Mesenteric fat pad (tissue), 1 donor: ENCODE measurements at places on chromosomes 6 and 20. TPM values are rescaled to one million over a fixed set of nuclear protein-coding genes. Genes with fewer than 3 reads are reported as not detected.

GRCh38 chr20:24682496-24682985, 213.1 kb downstream of the SYNDIG1 start:
- DNase-seq = peak; percentile 71

Gene FLOT1
- 190 TPM for total RNA-seq

DNA sequence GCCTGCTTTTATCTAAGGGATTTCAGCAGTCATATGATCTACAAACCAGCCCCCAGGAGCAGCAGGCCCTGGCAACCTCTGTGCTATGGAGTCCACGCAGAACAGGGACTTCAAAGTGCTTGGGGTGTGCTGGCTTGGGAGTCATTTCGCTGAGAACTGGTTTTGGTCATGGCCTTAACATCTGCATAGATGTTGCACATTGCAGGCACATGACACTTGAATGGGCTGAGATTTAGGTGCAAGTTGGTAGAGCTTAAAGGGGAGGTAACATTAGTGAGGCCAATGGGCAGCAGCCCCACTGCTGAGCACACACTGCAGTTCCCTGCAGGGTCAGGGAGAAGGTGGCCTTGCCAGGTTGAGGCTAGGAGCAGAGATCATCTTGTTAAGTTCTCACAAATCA, 43.6 kb downstream of the RREB1 start:
- no peak for DNase-seq

Gene GABRR1
- total RNA-seq = not detected

DNA sequence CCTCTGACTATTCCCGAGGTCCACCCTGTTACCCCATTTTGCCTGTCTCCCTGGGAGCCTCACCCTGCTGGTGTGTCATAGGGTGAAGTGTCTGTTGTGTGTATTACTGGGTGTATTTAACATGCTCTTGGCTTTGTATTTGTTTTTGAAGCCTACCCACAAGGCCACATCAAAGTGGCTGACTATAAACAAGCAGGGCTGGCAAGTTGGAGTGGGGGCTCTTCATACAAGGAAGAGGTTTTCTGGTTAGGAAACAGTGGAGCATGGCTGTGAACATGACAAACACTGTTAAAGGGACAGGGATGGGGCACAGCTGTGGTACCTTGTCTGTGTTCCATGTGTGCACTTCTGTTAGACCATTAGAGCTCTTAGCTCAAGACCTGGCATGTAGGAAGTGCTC, 26.3 kb downstream of the HECA start:
- DNase-seq = no peak

Gene XRN2
- 55.1 TPM for total RNA-seq

Gene STMND1
- not detected for total RNA-seq

GRCh38 chr6:4563156-4563555, 213.0 kb upstream of the CDYL start:
- DNase-seq = no peak

Gene GPSM3
- 39.2 TPM for total RNA-seq

Gene ACTL10
- total RNA-seq = 0.93 TPM

Gene BLCAP
- total RNA-seq = 148 TPM

DNA sequence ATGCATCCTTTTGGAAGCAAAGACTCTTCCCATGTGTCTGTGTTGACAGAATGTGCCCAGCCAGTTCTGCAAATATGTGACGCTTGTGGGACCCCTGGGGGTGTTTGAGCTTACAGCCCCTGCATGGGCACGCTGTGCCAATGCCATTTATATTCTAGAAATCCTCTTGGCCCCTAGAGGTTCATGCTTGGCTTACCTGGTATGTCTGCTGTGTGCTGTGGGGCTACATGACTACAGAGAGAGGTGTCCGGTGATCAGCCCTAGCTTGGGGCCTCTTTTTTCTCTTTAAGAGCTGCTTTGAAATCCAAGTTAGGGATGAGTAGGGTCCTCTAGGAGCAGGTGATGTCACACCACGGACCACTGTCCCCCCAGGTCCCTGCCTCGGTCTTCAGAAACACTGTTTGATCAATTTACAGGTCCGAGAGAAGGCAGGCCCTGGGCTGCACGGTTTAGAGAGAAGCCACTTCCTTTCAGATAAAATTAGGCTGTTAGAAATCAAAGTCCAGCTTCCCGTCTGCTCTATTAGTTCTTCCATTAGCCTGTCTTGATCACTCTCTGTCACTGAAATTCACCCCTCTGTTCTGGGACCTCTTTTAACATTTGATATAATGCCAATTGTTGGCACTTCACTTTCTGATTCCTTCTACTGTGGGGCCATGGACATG, 26.5 kb downstream of the BCAS4 start:
- no peak for DNase-seq

DNA sequence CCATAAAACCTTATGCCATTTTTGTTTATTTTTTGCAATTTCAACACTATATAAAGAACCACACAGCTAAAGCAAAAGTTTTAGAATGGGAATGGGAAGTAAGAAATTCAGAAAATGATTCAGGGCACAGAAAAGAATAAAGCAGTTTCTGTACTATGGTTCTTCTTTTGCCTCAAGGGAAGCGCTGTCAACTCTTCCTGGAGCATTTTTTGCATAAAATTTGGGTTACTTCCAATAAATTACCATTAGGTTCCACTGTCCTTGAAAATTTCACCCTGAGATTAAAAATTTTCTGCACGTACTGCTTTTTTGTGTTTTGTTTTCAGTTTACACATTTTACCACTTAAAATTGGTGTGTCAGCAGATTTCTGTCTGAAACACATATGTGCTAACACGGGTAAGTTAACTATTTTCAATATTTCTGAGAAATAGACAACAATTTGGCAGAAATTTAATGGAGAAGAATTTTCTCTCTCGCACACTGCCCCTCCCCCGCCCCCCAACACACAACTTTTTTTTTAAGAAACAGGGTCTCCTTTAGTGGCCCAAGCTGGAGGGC, 79.6 kb downstream of the ADAT2 start:
- DNase-seq = no peak

Gene SCRT2
- total RNA-seq = not detected

Gene DEF6
- total RNA-seq = 7.8 TPM

GRCh38 chr20:64131406-64131805, 24.0 kb upstream of the NPBWR2 start:
- peak; percentile 51 for DNase-seq

DNA sequence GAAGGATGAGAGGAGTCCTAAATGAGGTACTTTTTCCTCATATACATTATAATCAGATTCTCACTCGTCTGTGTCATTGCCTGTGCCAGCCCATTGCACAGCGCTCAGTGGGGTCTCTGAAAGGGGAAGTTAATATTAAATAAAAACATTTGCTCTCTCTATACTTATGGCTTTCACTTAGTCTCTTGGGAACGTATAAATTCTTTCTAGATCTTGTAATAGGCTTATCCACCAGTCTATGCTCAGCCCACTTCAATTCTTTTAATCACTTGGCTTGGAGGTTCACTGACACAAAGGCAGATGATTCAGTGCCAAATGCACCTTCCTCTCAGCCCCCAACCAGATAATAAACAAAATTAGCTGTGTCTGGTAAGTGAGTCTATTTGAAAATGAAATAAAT, 164.3 kb upstream of the OGFRL1 start:
- DNase-seq = no peak

DNA sequence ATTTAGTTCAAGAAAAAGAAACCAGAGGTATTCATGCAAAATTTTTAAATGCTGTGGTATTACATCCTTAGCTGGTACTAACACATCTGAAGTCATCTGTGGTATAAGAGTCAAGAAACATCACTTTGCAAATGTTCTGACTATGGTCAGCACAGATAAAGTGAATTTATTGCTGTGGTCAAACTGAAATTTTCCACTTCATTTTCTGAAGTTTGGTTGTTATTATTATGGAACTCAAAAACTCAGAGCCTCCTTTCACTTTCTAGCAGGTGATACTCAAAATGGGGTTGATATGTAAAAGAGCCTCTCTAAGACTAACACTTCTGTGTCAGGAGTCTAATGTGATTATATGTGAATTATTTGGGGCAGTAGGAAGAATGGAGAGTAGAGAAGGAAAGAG, 257.8 kb downstream of the RNGTT start:
- no peak for DNase-seq

GRCh38 chr6:1312473-1313367, 822 bp downstream of the FOXQ1 start:
- DNase-seq = no peak

- no peak for DNase-seq
These were observed 333.3 kb upstream of the CNR1 start for GRCh38 chr6:88499436-88499835.

DNA sequence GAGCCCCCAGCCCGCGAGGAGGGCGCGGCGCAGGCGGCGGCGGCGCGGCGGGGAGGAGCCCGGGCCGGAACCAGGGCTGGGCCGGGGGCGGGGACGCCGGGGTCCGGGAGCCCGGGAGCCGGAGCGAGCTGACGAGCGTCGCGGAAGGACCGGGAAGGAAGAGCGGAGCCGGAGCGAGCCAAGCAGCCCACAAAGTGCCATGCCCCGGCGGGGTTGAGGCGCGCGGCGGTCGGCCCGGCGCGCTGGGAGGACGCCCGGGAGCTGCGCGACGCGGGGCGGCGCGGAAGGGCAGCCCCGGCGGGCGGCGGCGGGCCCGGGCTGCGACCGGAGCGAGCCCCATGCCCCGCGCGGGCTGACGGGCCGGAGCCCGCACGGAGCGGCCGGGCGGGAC, 289 bp downstream of the FOXP4 start:
- no peak for DNase-seq

DNA sequence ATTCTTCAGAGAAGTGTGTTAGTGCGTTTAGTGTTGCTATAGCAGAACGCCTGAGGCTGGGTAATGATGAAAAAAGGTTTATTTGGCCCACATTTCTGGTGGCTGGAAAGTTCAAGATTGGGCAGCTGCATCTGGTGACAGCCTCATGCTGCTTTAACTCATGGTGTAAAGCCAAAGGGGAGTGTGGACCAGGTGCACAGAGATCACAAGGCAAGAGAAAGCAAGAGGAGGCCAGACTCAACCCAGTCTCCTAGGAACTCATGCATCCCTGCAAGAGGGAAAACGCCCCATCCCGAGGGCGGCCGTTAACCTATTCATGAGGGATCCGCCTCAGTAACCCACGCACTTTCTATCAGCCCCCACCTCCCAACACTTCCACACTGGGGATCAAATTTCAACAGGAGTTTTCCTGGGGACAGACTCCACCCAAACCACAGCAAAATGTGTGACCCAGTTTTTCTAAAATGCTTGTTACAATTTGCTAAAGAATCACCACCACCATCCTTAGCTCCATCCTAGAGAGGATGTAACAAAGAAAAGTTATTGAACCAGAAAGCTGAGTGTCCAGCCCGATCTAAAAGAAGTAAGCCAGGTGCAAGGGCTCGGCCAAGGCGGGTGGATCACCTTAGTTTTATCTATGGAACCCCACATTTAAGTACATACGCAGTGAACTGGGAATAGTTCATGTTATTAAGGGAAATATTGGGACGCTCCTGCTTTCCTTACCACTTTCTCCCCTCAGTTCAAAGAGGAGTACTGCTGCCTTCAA, 164.8 kb downstream of the QKI start:
- DNase-seq = no peak

DNA sequence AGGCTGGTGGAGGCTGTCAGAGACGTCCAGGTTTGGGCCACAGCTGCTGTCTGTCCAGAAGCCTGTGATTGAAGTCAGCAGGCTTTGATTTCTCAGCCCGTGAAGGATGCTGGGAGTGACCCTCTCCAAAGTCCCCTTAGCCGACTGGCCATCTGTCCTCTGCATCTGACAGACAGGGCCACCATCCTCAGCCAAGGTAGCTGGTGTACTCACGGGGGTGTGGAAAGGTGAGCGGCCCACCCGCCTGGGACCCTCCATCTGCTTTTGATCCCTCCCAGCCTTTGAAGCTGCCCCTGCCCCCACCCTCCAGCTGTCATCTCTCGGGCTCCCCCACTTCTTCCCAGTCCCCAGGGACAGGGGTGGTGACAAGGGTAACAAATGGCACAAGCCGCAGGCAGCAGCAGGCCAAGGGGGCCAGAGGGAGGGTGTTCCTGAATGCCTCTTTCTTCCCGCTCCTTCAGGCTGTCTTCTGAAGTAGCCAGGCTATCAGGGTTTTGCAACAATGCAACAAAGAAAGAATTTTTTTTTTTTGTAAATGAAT, 84.4 kb downstream of the EYA2 start:
- no peak for DNase-seq

DNA sequence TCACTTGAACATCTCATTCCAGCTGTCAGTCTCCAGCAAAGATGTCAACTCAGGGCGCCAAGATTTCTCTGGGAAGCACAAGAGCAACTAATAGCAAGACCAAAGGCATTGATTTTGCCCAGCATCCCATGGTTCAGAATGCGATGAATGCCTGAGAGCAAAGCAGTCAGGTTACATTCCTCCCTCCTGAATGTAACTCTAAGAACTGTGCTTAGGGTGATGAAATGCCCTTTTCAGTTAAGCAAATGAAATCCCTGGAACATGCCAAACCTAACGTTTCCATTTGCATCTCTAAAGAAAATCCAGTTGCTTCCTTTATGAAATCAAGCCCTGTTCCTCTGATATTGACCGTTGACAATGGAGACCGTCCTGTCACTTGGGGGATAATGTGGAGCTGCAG, 224.0 kb upstream of the PLN start:
- no peak for DNase-seq

DNA sequence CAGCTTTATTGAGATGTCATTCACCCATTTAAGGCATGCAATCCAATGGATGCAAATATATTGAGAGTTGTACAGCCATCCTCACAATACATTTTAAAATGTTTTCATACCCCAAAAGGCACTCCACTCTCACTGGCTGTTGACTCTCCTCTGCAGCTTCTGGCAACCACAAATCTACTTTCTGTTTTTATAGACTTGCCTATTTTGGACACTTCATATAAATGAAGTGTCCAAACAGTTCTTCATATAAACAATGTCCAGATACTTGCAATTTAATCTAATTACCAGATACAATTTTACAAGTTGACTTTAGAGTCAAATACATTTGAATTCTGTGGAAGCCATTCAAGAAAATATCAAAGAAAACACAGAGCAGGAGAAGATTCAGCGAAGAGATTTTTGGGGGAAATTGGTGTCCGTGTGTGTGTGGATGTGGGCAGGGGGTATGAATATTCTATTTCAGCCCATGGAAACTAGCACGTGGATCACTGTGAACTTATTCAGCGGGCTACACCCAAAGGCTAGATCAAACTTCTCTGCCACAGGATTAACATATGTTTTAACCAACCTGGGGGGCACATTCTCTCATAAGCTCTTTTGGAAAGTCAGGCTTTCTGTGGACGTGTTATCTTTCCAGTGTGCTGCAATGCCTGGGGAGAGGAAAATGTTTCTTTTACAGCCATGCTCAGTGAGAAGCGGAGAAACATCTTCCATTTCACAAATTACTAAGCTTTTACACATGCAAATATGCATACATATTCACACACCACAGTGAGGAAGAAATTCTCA, 73.9 kb downstream of the PLG start:
- DNase-seq = no peak

- no peak for DNase-seq
These were observed 63.5 kb downstream of the TRMT6 start for GRCh38 chr20:5886788-5887187.
